HFFc6 (cell line): ENCODE measurements at places on chromosomes 2 and 18. TPM values are rescaled to one million over a fixed set of nuclear protein-coding genes. Genes with fewer than 3 reads are reported as not detected.

KLF11 gene
- 2.8 to 4.4 TPM (median 3.7 TPM) in 3 replicates for total RNA-seq

COBLL1 gene
- 28.4 and 44.6 TPM in 2 replicates for total RNA-seq

GPR39 gene
- total RNA-seq: 1.7 to 2.7 TPM (median 2.2 TPM) in 3 replicates

- no peak overlapping the region for H3K27ac ChIP-seq
- no peak for DNase-seq
- H3K4me1 ChIP-seq: peaks cover 6% of the 10 kb centered on the region
- no peaks in the 10 kb centered on the region for H3K27me3 ChIP-seq
- H3K36me3 ChIP-seq: no peaks in the 10 kb centered on the region
These were observed 63.5 kb downstream of the HDAC4 start for GRCh38 chr2:239337122-239337876.

DNA sequence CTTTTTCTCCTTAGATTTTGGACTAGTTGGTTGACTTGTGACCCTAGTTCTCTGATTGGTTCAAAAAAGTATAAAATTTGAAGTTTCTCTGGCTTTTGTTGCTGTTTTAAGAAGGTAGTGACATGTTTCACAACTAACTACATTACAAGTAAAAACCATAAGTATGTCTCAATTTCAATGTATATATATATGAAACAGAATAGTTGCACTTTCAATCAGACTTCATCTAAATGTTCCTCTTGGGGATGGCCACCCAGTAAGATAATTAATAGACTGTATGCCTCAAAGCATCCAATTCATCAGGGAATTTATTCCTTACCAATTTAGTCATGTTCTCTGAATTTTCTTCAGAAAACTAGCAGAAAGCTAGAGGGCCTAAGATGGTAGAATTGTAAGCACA is 259.7 kb downstream of the RPRM start:
- no peak overlapping the region for H3K27ac ChIP-seq
- H3K27me3 ChIP-seq: peaks cover 2% of the 10 kb centered on the region; the same call in 1 of the 2 replicates
- DNase-seq: no peak
- no peaks in the 10 kb centered on the region for H3K36me3 ChIP-seq
- H3K4me3 ChIP-seq: no peak overlapping the region

DNA sequence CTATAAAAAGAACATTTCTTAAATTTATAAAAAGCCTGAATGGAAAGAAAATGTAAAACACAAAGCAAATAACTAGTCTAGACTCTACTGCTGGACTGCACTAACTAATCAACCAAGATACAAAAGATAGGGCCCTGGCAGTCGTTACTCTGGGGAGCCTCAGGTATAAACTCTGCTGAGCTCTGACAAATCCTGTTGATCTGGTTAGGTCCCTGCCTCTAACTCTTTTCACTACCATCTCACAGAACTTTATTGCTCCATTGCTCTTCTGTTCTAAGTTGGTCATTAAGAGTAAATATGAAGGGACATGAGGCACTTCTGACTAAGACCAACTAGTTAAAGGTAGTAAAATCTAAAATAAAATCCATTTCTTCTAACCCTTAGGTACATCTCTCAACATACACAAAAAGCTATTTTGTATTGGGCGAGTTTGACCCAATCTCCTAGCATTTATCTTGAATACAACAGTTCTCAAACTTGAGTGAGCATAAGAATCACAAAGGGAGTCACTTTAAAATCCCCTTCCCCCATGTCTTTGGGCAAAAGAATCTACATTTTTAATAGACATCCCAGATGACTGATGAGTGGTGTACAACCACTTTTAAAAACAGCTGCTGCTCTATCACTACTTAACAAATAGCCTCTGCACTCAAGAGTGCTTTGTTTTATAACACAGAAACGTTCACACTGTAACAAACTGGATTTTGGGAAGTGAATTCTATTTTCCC is 2.5 kb downstream of the CHN1 start:
- H3K4me1 ChIP-seq: peaks cover 23% of the 10 kb centered on the region
- H3K27ac ChIP-seq: no peak overlapping the region
- no peak for DNase-seq
- H3K36me3 ChIP-seq: no peaks in the 10 kb centered on the region
- no peaks in the 10 kb centered on the region; the same call in none of the 2 replicates for H3K27me3 ChIP-seq

DNA sequence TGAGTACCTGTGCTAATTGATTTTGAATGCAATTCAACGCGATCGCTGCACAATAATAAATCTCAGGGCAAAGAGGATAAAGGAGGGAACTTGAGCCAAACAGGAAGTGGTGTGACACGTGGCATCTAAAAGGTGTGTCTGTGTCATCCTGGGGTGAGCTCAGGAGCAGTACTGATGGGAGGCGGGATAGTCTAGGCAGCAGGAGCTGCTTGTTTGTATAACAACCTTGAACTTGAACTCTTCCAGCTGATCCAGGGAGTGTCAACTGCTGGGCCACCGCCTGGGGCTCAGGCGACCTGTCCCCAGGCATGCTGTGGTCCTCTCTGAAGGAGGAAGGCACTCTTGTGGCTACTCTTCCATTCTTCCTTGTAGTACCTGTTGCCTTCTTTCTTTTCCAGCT is 61.2 kb downstream of the BOD1L2 start:
- DNase-seq: no peak
- H3K36me3 ChIP-seq: no peaks in the 10 kb centered on the region

DNA sequence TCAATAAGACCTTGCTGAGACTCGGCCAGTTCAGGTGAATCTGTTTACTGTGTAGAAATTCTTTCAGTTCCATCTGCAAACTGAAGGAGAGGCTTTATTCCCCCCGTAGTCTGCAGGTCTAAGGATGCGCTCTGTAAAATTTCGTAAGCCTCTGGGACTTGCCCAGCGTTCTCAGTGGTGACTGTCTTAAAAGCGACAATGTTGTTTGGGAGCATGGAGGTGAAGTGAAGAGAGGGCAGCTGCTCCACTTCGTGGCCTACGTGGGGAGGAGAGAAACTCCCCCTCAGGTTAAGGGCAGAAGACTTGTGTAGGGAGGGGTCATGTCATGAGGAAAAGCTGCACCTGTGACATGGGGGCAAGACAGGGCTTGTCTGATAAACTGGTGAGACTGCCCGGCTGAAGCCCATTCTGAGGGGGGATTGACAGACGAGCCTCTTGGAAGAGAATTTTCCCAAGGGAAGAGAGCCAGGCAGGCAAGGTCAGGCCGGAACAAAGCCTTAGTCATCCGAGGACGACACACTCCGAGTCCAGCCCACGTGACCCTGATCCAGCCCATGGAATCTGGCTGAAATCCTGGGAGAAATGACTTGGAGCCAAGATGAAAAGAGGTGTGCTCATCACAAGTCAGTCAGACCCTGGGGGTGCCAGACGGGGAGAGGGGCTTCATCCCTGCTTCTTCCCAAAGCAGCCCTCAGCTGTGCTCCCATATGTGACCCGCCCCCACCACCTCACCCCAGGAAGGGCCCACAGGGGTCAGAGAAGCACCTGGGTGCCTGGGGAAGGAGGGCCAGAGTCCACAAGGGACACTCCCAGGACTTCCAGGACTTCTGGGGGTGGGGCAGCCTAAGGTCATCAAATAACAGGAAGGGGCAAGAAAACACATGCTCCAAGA is 88.5 kb upstream of the SH3BP4 start:
- H3K27ac ChIP-seq: no peak overlapping the region
- no peaks in the 10 kb centered on the region for H3K27me3 ChIP-seq

DNA sequence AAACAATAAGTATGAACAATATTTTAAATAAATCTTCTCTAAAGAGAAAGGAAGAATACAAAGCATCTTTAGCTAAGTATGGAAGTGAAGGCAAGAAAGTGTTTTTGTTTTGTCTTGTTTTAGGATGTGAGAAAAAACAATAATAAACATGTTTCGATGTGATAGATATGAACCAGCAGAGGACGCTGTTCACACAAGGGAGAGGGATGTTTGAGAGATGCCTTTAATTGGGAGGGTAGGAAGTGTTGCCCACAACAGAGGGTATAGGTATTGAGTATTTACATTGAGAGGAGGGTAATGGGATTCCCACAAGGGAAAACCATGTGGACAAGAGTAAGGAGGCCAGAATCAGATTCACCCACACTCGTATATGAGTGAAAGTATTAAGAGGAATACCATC is 55.1 kb downstream of the CDH19 start:
- H3K27me3 ChIP-seq: no peaks in the 10 kb centered on the region
- no peaks in the 10 kb centered on the region for H3K36me3 ChIP-seq
- no peaks in the 10 kb centered on the region for H3K4me1 ChIP-seq
- no peak for DNase-seq
- no peak overlapping the region for H3K4me3 ChIP-seq
- no peak overlapping the region for H3K27ac ChIP-seq
